AG04449 (cell line): ENCODE measurements at places on chromosomes 5 and 9.

GRCh38 chr5:140327589-140327988 lies 18.8 kb downstream of the HBEGF start:
- DNase-seq: no peak

DNA sequence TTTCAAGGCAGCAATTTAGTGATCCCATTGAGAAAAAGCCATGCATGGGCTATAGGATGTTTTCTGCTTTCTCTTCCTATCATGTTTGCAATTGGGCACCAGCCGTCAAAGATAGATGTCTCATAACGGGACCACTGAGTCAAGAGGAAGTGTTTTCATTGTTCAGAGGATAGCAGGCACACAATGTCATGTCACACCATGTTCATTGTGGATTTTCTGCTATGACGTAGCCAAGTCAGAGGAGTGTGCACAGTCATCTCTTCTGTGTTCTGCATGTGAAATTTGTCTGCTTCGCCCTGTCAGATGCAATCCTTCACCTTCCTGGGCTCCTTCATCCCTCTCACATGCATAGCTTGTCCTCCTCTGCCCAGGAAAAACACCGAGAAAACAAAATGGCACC lies 106.0 kb downstream of the CD180 start:
- DNase-seq: no peak

DNA sequence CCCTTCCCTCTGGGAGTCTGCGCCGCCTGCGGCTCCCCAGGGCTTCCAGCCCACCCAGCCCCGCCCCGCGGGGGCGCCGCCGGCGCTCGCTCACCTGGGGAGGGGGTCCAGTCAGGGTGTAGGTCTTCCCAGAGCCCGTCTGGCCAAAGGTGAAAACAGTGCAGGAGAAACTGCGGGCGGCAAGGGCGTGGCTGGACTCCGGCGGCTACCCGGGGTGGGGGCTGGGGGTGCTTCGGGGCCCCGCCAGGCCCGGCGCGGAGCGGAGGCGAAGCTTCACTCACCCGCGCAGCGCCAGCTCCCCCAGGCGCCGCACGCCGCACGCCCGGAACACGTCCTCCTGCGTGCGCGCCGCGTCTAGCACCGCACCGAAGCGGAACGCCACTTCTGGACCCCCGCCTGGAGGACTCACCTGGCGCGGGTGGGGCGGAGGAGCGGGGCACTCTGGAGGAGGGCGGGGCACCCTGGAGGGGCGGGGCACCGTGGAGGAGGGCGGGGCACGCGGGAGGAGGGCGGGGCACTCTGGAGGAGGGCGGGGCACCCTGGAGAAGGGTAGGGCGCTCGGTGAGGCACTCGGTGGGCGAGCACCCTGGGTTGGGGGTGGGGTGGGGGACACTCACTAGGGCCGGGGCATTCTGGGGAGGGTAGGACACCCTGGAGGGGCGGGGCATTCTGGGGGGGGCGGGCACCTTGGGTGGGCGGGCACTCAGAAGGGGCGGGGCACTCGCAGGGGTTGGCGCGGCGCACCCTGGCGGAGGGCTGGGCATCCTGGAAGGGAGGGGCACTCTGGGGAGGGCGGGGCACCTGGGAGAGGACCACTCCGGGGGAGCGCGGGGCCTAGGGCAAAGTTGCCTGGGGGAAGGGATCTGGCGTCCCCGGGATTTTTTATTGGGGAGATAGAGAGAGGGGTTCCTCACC lies 814 bp downstream of the KIF12 start:
- DNase-seq: no peak

DNA sequence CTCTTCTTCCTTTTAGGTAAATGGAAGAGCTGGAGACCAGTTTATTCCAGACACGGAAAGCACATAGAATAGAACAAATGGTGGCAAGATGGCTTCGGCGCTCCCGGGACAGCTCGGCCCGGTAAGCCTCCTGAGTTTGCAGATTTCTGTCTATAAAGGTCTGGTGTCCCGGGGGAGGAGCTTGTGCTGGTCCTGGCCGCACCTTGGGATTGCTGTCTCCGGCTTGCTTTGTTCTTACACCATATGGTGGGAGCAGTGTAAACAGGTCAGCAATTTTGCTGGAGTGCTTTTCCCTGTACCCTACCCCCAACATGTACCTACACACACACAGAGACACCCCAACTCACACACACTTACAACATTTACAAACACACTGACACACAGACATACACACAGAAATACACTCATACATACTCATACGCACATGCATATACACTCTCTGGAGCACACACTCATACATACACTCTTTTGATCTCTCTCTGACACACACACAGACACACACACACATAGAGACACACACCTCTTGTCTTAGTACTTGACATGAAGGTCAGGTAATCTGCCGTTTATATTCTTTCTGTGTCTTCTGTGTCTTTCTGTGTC lies 42.0 kb downstream of the FRMPD1 start:
- no peak for DNase-seq

DNA sequence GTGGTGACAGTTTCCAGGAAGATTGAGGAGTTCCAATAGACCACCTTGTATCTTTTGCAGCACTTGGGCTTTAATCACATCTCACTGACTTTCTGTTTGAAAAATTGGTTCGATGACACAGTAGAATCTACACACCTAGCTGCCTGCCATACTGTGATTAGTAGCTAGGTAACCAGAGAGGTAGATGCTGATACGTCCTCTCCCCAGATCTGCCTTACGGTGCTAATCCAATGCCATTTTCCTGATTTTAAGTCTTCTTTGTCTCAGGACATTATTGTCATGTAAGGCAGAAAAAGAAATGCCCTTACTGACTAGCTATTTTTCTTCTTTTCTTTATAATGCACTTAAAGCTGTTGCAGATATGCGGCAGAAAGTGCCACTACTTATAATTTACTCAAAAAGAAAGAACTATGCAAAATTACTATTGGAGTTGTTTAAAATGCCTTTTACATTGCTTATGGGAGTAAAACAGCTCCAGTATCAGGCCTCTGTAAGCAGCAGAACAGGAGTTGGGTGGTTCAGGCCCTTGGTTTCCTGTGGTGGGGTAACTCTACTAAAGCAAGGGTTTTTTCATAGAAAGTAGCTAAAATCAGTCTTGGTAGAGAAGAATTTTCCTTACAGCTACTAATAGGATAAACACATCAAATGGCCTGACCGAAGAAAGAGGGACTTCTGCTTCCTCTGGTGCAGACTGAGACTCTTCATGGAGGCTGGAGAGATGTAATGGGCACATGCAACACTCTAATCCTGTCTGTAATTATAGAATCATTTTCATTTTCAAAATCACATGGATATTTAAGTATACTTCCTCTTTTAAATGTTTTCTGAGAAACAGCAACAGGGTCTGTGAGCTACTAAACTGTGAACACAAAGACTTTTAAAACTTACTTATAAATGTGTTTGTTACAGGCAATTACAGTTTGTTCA lies 177.2 kb downstream of the MAPKAP1 start:
- no peak for DNase-seq

- DNase-seq: no peak
Observed at GRCh38 chr9:14437354-14438231, 123.7 kb upstream of the NFIB start.

- DNase-seq: no peak
Observed at GRCh38 chr5:32589942-32590869, 4.8 kb downstream of the SUB1 start.

- DNase-seq: no peak
Observed at GRCh38 chr5:135667204-135667603, 88.4 kb upstream of the CXCL14 start.

DNA sequence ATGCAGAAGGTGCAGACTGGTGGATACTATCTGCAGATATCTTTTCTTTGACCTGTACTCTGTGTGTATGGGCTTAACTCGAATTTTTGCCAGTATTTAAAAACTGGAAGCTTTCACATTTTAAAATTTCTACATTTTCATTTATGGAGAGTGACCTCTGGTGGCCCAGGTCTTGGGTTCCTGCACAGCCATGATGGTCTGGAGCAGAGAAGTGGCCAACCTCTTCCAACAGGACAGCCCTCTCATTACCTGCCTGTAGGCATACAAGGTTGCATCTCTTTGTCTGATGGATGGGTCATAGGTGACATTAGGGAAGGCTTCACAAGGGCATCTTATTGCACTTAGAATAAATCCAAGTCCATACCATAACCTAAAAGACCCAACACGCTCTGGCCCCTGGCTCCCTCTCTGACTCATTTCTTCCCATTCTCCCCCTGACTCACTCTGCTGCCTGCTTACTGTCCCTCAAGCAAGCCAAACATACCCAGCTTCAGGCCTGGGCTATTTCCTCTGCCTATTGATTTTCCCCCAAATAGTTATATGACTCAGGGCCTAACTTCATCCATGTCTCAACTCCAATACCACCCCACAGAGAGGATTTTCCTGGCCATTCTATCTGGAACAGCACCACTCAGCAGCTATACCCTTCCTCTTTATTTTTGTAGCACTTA lies 113.3 kb upstream of the SLC1A3 start:
- DNase-seq: no peak

DNA sequence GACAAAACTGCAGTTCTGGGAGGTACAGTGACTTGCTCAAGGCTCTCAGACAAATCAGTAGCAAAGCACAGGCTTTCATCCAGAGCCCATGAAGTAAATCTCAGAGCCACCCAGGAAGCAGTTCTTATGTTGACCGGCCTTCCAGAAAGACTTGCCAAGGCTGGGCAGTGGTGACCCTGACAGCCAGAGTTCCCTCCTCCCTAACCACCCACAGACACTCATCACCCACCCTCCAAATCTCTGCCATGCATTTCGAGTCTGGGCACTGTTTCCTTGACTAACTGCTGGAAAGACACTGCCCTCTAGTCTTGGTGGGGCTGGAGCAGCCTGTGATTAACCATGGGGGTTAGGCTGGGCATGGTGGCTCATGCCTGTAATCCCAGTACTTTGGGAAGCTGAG lies 21.5 kb downstream of the NEURL1B start:
- no peak for DNase-seq

DNA sequence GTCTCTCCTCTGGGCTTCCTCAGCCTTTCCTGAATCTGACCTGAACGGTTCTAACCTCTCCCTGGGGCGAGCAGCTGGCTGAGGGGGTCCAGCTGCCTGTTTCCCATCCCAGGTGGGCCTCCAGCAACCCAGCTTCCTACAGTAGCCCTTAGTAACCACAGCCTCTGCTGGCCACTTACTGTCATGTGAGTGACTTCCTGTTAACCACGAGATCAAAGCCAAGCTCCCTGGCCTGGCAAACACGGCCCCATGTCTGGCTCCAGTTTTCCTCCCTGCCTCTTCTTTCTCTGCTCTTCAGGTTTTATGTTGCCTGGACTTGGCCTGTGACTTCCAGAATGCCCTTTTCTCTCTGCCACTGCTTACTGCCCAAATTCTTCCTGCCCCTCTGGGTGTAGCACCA lies 47.2 kb upstream of the DAB2IP start:
- DNase-seq: no peak

DNA sequence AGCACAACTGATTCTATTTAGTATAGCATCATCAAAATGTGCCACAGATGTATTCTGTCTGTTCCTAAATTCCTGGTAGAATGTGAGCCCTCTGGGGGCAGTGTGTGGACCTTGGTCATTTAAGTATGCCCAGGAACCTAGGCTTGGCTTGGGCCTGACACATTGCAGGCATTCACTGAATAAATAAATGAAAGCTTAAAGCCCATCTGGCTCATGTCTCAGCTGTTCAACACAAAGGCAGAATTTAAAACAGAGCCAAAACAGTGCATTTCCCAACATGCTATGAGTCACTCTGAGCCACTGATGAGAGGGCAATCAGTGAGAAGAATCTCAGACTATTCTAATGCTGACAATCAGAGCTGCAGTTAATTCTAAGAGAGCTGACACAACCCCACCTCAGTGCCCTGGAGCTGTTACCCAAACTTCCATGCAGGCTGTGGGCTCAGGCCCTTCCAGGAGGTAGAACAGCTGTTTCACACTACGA lies 8.1 kb downstream of the FAM193B start:
- DNase-seq: peak; percentile 94

- no peak for DNase-seq
Observed at GRCh38 chr9:114893221-114894010, 37.0 kb downstream of the TNFSF8 start.

DNA sequence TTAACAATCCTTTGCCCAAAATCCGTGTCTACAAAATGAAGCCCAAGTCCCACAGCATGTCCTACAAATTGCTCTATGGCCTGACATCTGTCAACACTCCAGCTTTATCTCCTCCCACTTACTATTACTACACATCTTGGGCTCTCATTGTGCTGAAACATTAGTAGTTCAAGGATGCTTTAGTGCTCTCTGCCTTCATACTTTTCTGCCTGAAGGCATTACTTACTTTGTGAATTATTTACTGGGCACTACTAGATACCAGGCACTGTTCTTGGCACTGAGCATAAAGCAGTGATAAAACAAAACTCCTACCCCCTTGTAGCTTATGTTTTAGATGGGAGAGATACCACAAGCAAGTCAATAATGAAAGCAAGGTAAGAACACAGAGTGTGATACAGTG lies 113.4 kb downstream of the TTLL11 start:
- DNase-seq: no peak

DNA sequence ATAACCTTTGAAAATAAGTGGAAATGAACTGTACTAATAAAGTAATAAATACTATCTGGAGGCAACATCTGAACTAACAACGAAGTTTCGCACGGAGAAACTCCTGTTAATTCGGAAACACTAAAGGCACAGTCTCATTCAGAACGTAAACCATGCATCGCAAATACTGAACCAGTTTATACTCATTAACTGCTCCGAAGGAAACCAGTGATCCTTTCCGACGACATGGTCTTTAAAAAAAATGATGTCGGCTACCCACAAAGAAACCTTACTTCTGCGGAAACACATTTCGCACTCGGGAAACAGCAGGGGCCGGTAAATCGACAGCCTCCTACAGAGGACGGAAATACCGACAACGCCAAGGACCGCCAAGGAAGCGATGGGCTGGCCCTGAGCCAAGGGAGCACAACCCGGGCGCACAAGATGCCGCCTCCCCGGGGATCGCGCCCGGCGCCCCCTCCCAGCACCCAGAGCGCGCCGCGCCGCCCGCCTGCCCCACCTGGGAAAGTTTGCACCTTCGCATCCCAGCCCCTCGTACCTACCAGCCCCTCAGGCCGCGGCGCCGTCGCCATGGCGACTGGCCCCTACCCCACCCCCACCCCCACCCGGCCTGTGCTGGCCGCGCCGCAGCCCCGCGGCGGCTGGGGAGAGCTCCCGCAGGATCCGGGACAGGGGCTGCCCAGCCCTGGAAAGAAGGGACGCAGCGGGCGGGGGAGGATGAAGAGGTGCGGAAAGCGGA lies 732 bp downstream of the PRKAA1 start:
- no peak for DNase-seq

DNA sequence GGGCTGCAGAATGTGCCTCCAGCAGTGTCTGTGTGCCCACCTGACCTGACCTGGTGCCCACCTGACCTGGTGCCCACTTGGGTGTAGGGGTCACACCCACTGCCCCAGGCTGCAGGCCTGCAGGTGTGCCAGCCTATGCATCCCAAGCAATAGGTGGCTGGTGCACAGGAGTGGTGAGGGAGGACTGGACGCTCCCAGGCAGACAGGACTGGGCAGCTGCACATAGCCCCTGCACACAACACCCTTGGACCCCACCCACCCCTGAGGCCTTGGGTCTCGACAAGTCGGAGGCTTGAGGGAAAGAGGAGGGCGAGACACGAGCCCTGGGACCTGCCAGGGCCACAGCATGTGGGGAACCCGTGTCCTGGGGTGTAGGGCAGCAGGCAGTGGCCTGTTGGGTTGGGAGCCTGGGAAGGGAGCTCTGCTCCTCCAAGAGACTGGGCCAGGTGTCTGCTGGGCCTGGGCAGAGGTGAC lies 10.8 kb upstream of the NRARP start:
- no peak for DNase-seq
